ENCODE measurements at places on chromosomes 11 and 22.

- DNase-seq: no peak
Measured at GRCh38 chr11:92769112-92769511, 200.3 kb upstream of the MTNR1B start.

GRCh38 chr11:128506999-128507611 lies 80.3 kb downstream of the ETS1 start:
- DNase-seq: no peak

DNA sequence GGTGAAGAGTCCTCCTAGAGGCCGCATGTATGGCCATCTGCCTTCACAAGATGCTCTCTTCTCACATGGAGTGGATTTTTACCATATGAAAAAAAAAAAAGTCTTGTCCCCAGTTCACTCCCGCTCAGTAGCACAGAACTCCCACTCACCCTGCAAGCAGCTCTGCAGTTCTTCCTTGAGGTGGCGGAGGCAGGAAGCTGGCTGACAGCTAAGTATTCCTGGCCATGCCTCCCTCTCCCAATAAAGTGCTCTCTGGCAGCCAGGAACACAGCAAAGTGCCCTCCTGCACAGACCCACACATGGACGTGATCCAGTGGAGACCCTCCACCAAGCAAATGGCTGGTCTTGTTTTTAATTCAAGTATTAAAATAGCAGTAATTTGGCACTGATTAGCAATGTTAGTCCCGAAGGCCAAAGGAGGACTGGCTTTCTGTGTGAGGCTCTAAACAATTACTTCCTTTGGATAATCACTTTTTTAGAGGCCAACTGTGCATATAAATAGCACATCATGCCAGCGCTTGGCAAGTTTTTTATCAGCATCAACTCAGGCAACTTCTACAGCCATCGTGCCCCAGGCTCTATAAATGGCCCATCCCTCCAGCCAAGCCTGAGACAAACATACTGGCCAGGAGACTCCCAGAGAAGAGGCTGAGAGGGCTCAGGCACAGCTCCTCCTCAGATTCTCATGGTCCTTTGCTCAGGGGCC lies 413.6 kb downstream of the OPCML start:
- DNase-seq: no peak

GRCh38 chr11:111355956-111356659 lies 23.0 kb downstream of the POU2AF1 start:
- DNase-seq: no peak

- no peak for DNase-seq
Measured at GRCh38 chr11:11215058-11215815, 137.8 kb downstream of the CSNK2A3 start.

Data from stimulated activated CD8-positive, alpha-beta memory T cell treated with anti-CD3 and anti-CD28 coated beads, Interleukin-7, amount 100 ng/mL, for 24 hours (primary cell).